ENCODE measurements at places on chromosomes 2 and 18.

DNA sequence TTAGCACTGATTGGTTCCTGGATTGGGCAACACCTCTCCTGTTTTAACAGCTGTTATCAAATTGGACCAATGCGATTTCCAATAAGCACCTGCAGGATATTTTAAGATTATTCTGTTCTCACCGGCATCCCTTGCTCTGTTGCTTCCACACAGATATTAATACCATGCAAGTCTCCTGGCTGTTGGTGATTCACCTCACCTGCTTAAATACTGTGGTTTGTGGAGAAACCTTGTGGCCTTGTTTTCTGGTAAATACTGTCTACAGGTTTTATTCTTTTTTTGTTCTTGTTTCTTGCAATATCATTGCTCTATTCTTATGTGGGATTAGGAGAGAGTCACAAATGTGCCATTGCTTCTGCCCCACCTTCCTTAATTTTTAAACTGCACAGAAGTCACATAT, 448.1 kb upstream of the NXPH2 start:
- DNase-seq = no peak

DNA sequence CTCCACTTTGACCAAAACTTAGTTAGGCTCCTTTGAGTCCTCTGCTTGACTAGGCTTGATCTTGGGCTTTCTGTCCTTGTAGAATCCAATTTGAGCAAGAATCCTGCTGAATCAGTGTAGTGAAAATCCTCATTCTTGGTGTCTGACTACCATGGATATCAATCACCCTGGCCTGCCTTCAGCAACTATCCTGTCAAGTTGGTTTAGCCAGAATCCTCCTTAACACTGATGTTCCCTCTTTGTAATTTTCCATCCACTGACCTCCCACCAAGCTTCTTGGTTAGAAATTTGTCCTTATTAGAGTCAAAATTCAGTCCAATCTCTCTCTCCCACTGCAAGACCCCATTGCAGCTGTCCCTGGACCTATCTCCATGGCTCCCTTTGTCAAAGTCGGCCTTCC, 494 bp upstream of the RBM45 start:
- DNase-seq = no peak

- no peak for DNase-seq
Observed at GRCh38 chr2:42812899-42813479, 20.6 kb upstream of the HAAO start.

DNA sequence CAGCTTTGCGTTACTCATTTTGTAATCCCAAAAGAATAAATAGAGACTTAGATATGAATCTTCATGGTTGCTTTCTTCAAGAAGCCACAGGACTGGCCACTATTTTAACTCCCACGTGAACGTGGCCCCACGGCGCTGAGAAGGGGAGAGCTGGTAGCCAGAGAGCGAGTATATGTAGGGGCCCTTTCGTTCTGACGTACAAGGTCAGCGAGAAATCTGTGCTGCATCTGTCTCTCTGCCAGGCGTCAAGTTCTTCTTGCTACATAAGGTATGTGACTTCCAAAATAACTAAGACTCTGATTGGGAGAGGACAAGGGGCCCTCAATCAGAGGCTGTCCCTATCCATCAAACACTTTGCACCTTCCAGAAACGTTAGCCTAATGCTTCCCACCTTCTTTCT, 149.2 kb downstream of the PLEKHA3 start:
- no peak for DNase-seq

- DNase-seq = no peak
Observed at GRCh38 chr18:2618009-2618408, 37.5 kb upstream of the SMCHD1 start.

DNA sequence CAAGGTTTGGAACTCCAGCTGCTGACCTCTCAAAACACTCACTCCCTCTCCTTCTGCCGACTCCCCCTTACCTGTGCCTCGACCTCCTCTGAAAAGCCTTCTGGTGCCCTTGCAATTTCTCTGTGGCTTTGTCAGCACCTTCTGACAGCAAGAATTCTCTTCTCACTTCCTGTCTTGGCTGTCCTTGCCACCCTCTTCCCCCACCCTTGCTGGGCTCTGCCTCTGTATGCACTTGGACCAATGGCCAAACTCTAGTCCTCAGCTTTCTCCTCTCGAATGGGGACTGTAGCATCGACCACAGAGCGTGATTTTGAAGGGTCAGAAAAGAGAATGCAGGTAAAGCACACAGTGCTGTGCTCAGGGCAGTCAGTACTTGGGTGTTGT, 99.0 kb downstream of the HS1BP3 start:
- DNase-seq = no peak

- DNase-seq = no peak
Observed at GRCh38 chr2:61770746-61771145, 83.1 kb downstream of the FAM161A start.

DNA sequence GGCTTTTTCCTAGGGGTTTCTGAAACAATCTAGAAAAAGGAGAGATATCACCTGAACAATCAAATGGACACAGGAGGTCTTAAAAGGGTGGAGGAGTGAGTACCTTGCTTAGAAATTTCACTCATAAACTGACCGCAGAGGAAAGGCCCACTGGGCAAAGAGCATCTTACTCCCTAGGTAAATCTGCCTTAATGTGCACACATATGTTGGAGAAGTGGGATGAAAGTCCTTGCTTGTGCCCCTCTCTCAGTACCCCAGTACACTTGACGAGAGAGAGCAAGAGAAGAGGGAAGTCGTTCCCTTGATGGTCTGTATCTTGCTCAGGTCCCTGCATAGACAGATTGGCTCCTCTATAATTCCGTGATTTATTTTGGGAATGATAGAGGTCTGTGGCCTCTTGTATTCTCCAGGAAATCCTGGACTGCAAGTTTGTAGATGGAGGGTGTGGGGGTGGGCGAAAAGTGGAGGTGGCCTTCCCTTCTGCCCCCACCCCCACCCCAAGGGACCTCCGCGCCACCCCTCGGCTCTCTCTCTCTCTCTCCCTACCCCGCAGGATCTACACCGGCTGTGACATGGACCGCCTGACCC, 6.8 kb downstream of the TBR1 start:
- DNase-seq = no peak

DNA sequence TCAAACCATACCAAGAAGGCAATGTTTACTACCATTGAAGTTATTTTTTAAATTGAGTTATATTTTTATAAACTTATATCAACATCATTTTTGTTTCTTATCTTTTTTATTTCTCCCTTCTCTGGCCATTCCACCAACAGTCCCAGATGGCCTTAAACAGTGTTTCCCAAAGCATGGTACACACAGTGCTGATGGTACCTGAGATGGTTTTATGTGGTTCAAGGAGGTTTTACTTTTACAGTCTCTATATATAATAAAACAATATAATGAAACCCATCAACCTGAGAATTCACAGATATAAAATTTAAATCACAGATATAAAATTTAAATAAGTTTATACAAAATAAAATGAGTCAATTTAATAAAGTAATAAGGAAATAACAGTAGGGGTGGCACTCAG, 65.1 kb upstream of the MSTN start:
- no peak for DNase-seq
